ENCODE measurements at places on chromosomes 4 and X. TPM values are rescaled to one million over a fixed set of nuclear protein-coding genes. Genes with fewer than 3 reads are reported as not detected.

The CENPVL2 gene
- polyA plus RNA-seq, result 0.28 TPM

The EDA gene
- polyA plus RNA-seq, result 7.0 TPM

The DCHS2 gene
- 8.4 TPM for polyA plus RNA-seq

DNA sequence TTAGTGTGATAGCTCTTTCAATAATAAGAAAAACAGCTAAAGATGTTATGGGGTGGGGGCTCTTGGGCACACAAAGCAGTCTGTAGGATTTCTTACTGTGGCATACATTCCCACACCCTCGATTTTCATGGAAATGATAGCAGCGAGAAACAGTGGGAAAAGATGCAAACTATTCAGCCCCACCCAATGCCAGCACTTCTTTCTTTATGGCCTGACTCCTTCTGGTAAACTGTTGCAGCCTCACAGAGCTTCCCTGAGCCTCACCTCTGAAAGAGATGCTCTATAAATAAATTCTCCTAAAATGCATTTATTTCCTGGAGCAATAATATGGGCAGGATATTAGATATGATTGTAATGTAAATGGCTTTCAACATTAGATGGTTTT, 910 bp downstream of the ANK2 start:
- DNase-seq, result no peak

DNA sequence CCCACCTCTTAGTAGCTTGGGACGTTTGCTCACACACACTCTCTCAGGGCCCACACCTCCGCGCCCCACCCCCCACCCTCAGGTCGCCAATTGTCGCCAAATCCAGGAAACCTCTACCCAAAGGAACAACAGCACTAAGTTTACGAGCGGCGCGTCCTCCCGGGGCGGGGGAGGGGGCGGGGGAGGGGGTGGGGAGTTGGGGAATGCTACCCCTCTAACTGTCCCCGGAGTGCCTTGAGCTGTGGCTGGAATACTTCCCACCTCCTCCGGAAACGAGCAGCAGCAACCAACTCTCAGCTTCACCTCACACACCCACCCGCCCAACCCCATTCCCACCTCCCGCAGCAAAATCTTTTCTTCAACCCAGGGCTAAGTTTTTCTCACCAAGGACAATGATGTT, 135.6 kb upstream of the ZIC3 start:
- DNase-seq, result no peak

DNA sequence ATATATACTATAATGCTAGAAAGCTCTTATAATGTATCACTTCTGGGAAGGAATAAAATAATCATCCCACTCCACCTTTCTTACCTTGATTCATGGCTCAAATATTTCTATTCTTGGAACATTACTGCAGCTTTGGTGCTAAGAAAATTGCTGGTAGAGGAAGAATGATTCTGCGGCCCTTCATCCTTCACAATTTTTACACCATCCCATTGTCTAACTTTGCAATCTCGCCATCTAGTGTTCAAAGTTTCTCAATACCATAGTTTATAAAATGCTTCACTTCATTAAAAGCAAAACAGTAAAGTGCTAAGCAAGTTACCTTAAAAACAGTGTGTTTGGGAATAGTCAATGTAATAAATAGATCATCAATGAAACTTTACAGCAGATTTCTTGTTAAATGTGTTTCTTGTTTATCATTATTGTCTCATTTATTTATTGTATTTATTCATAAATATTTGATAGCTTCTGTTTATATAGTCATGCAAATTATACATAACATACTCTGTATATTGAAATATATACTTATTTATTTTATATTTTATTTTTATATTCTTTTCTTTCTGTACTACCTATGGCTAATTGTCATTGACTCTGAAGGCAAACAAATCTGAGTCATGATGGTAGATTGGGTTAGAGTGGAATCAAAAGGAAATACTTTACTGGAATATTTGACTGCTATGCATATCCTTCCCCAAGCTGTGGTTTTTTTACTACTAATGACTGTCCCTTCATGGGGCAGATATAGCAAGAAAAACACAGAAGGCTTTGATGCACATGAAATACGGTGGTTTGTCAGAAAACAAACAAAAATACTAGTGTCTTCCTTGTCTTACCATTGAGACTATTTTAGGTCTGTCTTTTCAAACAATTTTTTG, 390.7 kb downstream of the MAPK10 start:
- peak; percentile 83 for DNase-seq

DNA sequence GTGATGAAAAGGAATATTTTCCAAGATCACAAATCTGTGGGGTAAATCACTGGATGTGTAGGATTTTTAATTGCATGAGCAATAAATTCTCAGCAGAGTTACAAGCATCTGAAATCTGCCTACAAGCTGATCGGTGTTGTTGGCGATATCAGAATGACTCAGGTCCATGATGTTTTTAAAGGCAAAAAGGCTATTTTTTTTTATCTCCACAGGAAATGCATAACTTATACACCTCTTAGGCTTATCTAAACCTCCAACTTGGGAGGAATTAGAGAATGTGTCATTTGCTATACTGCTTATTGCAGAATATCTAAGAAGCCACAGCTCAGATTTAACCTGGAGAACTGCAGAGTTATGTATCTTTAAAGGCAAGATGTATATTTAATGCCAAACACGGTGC, 61.6 kb downstream of the KIT start:
- no peak for DNase-seq

GRCh38 chrX:18810416-18810815, 103.0 kb downstream of the PPEF1 start:
- DNase-seq, result no peak

DNA sequence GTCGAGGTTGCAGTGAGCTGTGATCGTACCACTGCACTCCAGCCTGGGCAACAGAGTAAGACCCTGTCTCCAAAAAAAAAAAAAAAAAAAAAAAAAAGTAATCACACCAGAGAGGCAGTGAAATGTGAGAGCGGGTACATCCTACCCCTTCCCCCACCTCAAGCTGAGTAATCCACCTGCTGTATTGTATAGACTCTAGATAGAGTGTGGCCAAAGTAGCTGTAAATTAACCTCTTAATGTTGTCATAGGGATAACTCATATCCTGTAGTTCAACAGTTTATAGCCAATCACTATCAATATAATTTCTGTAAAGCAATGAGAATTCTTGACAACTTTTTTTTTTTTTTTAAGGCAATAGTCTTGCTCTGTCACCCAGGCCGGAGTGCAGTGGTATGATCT, 30.8 kb downstream of the TNIP2 start:
- no peak for DNase-seq

DNA sequence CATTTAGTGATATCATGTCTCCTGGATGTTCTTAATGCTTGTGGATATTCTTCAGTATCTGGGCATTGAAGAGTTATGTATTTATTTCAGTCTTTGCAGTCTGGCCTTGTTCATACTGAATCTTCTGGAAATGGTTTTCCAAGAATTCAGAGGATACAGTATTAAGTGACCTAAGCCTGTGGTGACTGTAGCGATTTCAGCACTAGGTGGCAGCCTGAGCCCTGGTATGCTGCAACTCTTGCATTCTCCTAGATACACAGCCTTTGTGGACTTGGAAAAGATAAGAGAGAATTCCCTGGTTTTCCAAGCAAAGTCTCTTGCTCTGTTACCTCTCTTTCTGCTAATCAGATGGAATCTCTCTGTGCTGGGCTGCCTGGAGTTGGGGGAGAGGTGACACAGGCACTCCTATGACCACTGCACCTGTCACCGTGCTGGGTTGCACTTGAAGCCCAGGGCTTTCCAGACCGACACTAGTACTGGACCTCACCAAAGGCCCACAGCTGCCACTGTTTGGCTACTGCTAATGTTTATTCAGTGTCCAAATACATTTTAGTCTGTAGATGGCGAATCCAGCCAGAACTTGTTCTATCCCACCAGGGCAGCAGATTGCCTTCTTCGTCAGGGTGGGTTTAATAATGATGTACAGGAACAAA, 19.3 kb upstream of the SPIN2A start:
- DNase-seq, result peak; percentile 7

DNA sequence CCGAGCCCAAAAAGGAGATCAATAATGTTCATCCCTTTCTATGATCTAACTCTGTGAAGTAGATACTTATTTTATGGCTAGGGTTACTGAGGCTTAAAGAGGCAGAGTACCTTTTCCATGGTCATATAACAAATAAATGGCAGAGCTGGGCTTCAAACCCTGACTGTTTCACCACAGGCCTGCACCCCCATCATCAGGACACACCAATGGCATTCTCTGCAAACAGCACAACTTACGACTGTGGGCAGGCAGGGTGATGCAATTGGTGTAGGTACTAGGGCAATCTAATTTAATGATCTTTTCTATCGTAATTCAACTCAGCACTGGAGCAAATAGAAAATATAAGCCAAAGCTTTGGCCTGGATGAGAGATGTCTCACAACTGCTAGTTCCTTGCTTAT, 118.8 kb upstream of the CBR4 start:
- no peak for DNase-seq

DNA sequence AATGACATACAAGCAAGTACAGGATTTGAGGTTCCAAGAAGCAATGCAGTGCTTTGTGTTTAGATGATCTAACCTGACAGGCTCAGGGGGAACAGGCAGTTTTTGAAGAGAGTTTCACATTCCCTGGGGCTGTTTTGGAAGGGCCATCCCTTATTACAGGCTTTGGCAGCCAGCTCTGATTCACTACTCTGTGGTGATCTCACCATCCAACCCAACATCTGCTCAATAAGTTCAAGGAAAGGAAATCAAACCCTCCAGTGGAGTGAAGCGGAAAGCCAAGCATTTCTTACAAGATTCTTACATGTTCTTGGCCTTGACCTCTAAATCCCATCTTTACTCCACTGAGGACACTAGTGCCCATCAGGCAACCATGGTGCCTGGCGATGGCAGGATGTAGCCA, 7.5 kb downstream of the IDS start:
- DNase-seq, result no peak

DNA sequence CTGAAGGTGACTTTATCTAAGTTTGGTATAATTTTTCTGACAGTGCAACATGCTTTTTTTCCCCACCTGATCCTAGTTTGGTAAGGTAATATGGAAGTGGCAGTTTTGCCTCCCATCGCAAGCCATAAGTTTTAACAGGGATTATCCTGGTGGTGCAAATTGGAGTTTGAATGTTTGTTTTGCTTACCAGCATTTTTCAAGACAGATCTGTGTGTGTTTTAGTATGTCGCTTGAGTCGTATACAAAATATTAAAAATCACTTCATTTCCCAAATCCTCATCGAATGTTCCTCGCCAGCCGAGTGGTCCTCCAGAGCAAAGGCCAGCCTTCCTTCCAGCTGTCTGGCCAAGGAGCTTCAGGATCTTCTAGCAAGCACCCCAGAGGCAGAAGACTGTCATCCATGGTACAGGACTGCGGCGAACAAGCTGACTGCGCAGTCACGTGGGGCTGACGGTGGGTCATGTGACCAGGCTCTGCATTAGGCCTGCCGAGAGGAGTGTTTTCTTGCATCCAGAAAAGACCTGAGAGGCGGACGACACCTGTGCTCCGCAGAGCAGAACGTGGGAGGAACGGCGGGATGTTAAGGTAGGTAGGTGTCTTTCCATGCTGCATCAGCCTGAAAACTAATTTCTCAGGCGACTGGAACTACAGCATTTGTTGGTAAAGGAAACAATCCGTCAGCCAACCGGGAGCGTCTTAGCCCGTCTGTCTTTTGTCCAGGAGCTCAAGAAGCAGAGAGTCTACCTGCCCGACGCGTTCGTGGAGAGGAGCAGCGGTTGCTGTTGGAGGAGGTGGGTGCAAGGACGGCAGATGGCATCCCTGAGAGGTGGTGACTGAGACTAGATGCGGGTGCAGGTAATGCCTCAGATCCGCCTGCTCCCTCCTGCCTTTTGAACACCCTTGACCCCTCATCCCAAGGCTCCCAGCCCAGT, at the start of gene GPRASP3:
GPRASP3 (plus strand) TSS at position 507 of the 932 bp plus-strand sequence. CDS start 28,253 bp downstream, outside the sequence.
- peak; percentile 63 for DNase-seq

DNA sequence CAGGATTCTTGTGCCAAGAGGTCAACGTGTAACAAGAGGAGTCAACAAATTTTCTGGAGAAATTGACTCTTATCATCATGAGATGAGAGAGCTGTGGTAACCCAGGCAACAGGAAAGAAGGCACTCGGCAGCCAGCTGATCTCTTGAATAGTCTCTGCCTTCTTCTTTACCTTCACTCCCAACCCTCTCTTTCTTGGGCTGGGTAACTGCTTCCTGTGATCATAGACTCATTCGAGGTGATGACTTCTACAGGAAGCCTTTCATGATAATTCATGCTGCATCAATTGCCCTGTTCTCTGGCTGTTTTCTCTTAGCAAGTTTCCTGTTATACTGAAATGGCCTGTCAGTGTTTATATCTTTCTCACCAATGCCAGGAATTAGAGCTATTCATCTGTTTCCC, 70.8 kb upstream of the FSTL5 start:
- DNase-seq, result no peak

DNA sequence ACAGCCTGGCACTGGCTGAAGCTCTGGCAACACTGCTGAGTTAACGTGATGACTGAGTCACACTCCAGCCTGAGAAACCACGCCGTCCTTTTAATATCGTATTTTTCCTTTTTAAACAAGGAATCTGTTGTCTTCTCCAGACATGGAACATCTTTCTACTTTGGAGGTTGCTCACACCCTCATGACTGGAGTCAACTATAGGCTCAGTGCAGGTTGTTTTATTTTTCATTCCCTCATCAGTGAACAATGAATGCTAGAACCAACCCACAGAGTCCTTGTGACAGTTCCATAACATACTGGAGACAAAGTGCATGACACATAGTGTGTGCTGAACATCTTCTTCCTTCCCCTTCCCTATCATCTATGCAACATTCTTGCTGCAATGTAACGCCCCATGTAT, 76.8 kb upstream of the CPEB2 start:
- no peak for DNase-seq

GRCh38 chr4:6019316-6020263, 1.4 kb upstream of the C4orf50 start:
- DNase-seq, result peak; percentile 61

GRCh38 chr4:183553601-183554345, 48.9 kb downstream of the ING2 start:
- no peak for DNase-seq

- peak; percentile 79 for DNase-seq
These were observed at the start of gene PPARGC1A for GRCh38 chr4:23889814-23890341. TSS of gene PPARGC1A (minus strand) at chr4:23890047. CDS start at chr4:23889957, 90 bp downstream.

DNA sequence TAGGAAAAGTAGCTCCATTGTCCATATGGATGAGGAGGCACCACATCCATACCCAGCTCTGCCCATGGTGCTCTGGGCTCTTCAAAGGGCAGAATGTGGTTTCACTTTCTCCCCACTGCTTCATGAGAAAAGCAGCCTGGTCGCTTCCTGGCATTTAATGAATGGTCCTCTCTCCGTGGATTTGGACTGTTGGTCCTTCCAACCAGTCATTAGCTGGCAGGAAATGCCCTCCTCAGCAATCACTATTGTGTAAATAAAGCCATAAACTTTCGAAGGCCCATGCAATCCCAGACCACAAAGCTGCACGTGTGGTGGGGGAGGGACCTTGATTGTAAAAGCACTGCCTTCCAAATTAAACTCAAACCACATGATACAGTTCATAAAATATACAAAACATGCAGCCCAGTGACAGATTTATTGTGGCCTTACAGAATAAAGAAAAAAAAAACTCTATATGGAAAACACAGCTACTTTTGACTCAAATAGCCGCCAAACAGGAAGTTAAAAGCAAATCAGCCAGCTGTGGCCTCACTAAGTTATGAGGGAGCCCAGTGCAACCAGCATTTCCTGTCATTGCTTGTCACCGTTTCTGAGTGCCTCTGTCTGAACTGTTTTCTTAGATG, 8.1 kb downstream of the MBNL3 start:
- peak; percentile 75 for DNase-seq

All from left kidney (tissue), 8 donors.